CD8-positive, alpha-beta memory T cell (primary cell): ENCODE measurements at places on chromosomes 11 and 22. TPM values are rescaled to one million over a fixed set of nuclear protein-coding genes. Genes with fewer than 3 reads are reported as not detected.

Gene SSTR3
- total RNA-seq = 0.24 TPM

- no peaks in the 10 kb centered on the region for H3K27me3 ChIP-seq
- no peaks in the 10 kb centered on the region for H3K4me1 ChIP-seq
- H3K4me3 ChIP-seq = no peak overlapping the region
- no peaks in the 10 kb centered on the region for H3K36me3 ChIP-seq
- H3K27ac ChIP-seq = no peak overlapping the region
These were observed 5.6 kb upstream of the SMCO4 start for GRCh38 chr11:93548679-93549319.

Gene SNX32
- total RNA-seq = 2.0 TPM

DNA sequence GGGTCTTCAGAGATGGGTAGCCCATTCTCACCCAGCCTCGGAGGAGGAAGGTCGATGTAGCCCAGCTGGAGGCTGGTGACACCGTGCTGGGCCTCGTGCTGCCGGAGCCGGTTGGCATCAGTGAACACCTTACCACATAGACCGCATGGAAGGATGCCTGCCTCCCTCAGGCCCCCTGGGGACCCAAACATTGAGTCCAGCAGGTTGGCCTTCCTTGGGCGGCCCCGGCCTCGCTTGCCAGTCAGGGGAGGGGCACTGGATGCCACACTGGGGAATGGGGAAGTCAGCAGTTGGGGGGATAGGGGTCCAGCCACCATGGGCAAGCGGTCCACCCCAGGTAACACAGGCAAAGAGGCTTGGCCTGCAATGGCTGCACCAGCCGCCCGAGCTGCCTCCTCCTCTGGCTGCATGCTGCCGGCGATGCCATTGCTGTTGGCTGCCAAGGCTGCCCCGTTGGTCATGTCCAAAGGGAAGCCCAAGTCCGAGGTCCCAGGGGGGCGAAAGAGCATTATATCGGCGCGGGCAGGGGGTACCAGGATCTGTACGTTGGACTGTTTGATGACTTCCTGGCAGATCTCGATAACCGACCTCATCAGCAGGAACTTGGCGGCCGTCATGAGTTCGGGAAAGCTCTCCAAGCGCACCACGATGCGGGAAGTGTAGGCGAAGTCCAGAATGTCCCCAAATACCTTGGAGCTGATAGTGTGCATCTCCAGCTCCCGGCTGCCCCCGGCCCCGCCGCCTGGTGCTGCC, 1.4 kb downstream of the PATZ1 start:
- DNase-seq = peak; percentile 29
- no peaks in the 10 kb centered on the region for H3K27me3 ChIP-seq
- peaks cover 56% of the 10 kb centered on the region for H3K4me1 ChIP-seq
- H3K4me3 ChIP-seq = peak overlapping the region; percentile 76

- H3K36me3 ChIP-seq = no peaks in the 10 kb centered on the region
- H3K27ac ChIP-seq = no peak overlapping the region
- no peaks in the 10 kb centered on the region for H3K27me3 ChIP-seq
- no peak for DNase-seq
- no peak overlapping the region for H3K4me3 ChIP-seq
- H3K4me1 ChIP-seq = peaks cover 7% of the 10 kb centered on the region
These were observed 5.9 kb downstream of the FAM118B start for GRCh38 chr11:126217491-126217890.

DNA sequence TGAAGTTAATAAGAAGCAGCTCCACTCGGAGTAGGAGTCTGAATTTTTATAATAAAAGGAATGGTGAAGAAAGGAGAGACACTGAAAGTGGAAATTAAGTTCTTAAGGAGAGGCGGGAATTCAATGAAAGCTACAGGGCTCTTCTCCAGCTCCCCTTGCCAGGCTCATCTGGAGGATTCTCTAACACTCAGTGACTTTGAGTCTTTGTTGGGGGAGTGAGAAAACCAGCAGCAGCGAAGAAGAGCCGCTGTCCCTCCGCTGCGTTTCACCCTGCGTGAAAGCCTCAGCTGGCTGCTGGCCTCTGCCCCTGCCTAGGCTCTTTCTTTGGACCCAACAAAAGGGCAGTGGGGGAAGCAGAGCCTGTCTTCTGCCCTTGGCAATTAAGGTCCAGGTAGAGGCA, 113.0 kb downstream of the NTM start:
- no peak overlapping the region for H3K27ac ChIP-seq
- no peaks in the 10 kb centered on the region for H3K4me1 ChIP-seq
- H3K4me3 ChIP-seq = no peak overlapping the region
- no peak for DNase-seq

DNA sequence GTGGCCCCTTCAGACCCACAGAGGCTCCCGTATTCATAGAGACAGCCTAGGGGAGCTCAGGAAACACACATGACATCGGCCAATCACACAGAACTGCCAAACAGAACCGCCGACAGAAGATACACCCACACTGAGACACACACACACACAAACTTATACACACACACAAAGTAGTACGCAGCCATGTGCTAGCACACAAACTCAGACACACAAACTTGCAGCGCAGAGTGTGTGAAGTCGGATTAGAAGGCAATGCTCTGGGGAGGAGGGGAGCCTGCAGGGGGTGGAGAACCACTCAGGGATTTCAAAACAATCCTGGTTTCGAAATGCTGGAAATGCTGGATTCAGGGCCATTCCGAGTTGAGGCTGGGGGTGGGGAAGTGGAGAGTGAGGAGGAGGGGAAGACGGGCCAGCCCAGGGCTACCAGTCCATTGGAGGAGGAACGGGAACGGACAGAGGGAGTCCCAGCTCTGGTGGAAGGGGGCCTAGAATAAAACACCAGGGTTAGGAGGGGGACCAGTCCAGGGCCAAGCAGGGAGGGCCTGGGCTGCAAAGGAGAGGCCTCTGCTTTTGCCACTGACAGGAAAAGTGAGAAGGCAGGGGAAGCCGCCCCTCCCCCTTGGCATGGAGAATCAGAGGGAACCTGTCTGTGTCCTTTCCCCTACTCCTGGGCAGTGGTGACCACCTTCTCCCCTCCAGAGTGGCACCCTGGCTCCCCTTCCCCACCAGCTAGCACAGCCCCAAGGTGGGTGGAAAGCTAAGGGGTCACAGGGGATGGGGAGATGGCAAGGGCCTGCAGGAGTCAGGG, 4.4 kb downstream of the BCL9L start:
- peak overlapping the region; percentile 94 for H3K4me3 ChIP-seq
- H3K27ac ChIP-seq = peak overlapping the region; percentile 88
- DNase-seq = no peak
- H3K36me3 ChIP-seq = peaks cover 11% of the 10 kb centered on the region
- peaks cover 59% of the 10 kb centered on the region for H3K4me1 ChIP-seq

DNA sequence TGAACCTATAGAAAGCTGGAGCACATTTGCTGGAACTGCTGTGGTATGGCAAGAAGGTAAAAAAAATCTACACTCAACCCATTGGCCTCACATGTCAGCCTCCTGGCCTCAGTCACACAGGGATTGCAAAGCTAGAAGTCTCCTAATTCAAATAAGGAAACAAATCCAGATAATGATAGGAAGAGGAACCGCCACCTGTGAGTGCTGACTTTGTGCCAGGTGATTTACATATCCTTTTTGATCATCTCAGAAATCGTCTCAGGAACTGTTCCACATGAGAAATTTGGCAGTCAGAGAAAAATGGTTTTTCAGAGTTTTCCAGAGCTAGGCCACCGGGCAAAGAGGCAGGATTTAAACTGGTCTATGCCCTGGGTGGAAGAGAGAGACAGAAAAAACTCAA, 986 bp downstream of the NLRP10 start:
- no peaks in the 10 kb centered on the region for H3K4me1 ChIP-seq
- H3K36me3 ChIP-seq = no peaks in the 10 kb centered on the region
- DNase-seq = no peak
- no peak overlapping the region for H3K4me3 ChIP-seq
- H3K27ac ChIP-seq = no peak overlapping the region
